ENCODE measurements at places on chromosomes 7 and 10.

- no peak for DNase-seq
Observed at GRCh38 chr10:111560027-111560426, 483.2 kb downstream of the ADRA2A start.

DNA sequence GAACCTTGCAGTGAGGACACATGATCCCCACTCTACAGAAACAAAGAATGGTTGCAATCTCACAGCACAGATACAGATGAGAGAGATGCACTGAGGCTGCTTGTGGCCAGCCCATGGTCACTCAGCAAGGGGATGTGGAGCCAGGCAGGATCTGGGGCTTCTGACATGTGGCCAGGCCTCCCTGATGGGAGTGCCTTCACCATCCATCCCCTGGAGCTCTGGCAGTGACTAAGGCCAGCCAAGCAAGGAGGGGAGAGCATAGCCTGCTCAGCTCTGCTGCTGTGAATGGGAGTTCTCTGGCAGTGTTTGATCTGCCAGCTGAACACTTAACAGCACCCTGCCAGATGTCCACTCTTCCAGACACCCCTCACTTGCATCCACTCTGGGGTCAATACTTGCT is 19.8 kb downstream of the C10orf71 start:
- DNase-seq: no peak

GRCh38 chr7:74364061-74364460 is 74.9 kb downstream of the CLIP2 start:
- DNase-seq: no peak

DNA sequence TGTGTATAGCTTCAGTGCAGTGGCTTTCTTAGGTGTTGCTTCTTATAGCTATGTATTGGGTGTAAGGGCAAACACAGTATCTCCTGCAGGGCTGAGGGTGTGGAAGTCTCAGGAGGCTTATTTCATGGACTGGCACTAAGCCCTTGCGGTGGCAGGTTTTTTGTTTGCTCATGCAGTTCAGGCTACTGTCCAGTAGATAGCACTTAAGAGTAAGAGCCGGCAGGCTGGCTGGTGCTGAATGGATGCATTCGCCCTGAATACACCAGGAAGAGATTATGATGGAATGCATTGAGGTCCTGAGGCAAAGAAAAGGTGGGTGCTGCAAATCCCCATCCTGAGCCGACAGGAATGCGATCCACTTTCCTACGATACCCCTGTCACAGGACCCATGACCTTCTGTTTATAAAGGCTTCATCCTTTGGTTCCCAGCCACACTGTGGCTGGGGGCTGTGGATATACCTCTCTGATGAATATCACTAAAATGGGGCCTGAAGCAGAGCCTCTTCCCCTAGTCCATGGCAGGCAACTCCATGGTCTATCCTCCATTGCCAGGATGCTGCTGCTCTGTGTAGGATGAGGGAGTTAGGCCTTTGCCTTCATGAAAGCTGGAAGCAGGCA is 44.9 kb downstream of the ANXA8 start:
- DNase-seq: no peak

GRCh38 chr10:69957886-69958555 is 94.6 kb upstream of the MACROH2A2 start:
- DNase-seq: no peak

DNA sequence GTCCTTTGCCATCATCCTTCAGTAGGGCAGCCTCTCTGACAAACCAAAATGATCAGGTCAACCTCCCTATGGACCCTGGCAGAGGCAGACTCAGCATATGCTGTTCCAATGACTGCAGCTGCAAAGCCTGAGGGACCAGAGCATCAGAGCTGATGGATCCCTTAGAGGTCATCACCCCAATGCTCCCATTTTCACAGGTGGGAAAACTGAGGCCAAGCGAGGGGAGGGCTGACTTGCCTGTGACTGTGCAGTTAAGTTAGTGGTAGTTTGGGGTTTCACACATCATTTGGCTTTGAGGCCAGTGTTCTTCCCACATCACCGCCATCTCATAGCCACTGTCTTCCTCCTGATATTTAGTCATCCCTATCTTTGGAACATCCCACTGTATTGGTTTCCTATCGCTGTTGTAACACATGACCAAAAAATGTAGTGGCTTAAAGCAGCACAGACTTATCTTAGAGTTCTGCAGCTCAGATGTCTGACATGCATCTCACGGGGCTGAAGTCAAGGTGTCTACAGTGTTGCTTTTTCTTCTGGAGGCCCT is 69.3 kb upstream of the PDZD8 start:
- no peak for DNase-seq

GRCh38 chr7:149027611-149028345 is 527 bp downstream of the PDIA4 start:
- no peak for DNase-seq

DNA sequence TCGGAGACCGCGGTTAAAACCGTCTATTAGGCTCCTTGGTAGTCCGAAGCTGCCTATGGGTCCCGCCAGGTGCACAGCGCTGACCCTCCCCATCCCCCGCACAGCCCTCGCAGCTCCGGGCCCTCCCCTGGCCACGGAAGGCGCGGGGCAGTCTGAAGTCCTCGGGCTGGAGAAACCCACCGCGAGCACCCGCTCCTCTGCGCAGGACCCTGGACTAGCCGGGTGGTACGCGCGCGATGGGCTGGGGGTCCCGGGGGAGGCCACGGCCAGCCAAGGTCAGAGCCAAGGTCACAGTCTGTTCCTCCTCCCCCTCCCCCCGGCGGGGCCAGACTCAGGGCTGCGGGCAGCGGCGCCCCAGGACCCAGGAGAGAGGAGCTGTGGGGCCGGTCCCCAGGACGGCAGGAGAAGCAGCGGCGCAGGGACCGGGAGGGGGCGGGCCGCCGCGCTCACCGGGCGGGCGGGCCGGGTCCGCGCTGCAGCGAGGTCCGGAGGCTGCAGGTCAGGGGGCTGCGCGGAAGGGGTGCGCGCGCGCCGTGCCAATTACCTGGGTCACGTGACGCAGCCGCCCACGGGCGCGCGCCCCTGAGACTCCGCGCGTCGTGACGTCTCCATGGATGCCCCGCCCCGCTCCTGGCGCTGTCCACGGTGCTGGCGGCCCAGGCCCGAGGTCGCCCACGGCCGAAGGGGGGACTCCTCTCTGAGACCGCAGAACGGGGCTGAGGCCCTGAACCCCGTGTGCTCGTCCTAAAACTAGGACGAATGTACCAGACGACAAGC is at the start of gene OGDHL:
Gene OGDHL (minus strand): TSS at position 535 of the 777 bp plus-strand sequence. CDS start 3,731 bp downstream, outside the sequence.
- peak; percentile 19 for DNase-seq

- DNase-seq: no peak
Observed at GRCh38 chr10:24824124-24824523, 100.4 kb upstream of the ARHGAP21 start.

GRCh38 chr7:93941945-93942344 is 20.4 kb downstream of the GNG11 start:
- no peak for DNase-seq

DNA sequence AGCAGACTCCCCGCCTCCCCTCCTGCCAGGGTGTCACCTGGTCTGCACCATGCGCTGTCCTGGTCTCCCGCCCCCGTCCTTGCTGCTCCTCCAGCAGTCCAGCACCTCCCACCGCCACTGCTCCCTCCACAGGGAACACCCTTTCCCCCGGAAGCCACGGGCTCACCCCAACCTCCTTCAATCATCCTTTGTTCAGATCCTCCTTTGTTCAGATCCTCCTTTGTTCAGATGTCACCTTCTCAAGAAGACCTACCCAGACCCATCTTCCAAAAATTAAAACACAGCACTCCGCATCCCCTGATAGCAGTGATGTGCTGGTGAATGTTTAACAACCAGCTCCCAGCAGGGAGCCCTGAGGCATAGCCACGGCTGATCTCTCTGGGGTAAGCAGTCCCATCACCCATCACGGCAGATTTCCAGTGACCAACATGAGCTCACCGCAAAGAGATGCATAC is 237.7 kb downstream of the USP6NL start:
- DNase-seq: no peak

- no peak for DNase-seq
Observed at GRCh38 chr7:8175929-8176369, 86.0 kb downstream of the ICA1 start.

GRCh38 chr7:98286701-98287485 is 5.4 kb downstream of the BRI3 start:
- DNase-seq: no peak

DNA sequence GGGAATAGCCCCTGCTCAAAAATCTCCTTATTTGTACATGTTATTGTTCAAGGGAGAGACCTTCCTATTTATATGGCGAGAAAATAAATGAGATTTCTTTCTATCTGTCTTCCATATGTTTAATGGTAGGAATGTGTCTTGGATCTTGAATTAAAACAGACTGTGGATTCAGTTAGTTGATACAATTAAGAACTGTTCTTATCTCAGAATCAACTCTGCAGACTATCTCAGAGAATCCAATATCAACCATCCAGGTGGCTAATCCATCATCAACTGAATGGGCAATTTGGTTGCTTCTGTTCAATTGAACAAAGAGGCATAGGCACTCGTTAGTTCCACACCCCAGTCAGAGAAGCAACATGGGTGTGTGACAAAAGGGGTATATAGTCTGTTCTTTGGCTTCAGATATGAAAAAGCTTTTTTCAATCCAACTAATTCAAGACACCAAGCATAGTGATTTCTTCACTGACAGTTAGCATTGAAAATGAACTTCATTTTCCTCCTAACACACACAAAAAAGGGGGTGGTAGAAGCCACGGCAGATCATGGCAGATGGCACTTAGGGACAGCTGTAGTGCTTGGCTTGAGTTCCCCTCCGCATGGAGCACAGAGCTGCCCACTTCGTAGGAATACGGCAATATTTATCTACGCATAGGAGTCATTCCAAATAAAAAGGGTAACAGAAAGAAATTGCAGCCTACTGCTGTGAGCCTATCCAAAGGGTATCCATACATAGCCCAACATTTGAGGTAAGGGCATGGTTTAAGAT is 135.9 kb downstream of the KIAA1217 start:
- DNase-seq: no peak

- DNase-seq: no peak
Observed at GRCh38 chr10:77643795-77644468, 6.3 kb upstream of the KCNMA1 start.

GRCh38 chr7:151003572-151003971 is 12.8 kb downstream of the NOS3 start:
- DNase-seq: no peak

DNA sequence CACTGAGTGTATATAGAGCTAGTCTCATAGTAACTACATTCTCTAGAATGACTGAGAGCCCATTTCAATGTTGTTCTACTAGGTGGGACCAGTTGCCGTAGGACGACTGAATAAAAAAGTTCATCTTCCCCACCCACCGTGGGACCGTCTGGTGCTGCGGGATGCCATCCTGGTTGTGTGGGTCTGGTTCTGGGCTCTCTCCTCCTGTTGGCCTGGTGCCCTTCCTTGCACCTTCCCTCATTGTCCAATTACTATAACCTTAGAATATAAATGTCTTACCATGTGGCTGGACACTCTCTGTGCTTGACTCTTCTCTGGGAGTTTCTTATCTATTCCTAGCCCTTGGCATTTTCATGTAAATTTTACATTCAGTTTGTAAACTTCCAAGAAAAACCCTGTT is 344.4 kb downstream of the TCERG1L start:
- no peak for DNase-seq

- no peak for DNase-seq
Observed at GRCh38 chr10:43707770-43708169, 59.1 kb upstream of the ZNF32 start.

GRCh38 chr7:14786314-14786895 is 116.1 kb downstream of the DGKB start:
- no peak for DNase-seq

DNA sequence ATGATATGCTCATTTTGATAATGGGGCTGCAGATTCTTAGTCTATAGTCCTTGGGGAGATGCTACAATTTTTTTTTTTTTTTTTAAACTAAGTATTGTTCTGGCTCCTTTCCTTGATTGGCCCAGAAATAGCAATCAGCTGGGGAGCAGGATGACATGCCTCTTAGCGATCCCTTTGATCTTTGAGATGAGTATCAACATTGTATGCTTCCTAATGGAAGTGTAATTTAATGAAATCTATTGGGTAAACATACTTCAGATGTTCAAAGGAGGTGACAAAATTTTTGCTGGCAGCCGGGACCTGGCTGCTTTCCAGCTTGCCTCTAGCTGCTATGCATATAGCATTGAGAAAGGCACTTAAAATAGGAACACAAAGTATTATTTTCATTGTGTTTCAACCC is 43.5 kb downstream of the VTI1A start:
- no peak for DNase-seq

GRCh38 chr10:102600816-102601215 is 43.5 kb upstream of the TRIM8 start:
- DNase-seq: no peak

- DNase-seq: no peak
Observed at GRCh38 chr7:4048336-4048735, 633.8 kb upstream of the FOXK1 start.
